ENCODE measurements at places on chromosomes 7 and 10.
A peak's percentile ranks its signal among the peaks of the same experiment; 100 is the strongest.

GRCh38 chr10:114307731-114308130, 68.7 kb downstream of the VWA2 start:
- no peak for DNase-seq

- DNase-seq: peak; percentile 90
Observed at GRCh38 chr7:47979145-47979831, at the start of gene HUS1. Gene HUS1 (minus strand): TSS chr7:47979615. CDS start chr7:47979519, 96 bp downstream.

DNA sequence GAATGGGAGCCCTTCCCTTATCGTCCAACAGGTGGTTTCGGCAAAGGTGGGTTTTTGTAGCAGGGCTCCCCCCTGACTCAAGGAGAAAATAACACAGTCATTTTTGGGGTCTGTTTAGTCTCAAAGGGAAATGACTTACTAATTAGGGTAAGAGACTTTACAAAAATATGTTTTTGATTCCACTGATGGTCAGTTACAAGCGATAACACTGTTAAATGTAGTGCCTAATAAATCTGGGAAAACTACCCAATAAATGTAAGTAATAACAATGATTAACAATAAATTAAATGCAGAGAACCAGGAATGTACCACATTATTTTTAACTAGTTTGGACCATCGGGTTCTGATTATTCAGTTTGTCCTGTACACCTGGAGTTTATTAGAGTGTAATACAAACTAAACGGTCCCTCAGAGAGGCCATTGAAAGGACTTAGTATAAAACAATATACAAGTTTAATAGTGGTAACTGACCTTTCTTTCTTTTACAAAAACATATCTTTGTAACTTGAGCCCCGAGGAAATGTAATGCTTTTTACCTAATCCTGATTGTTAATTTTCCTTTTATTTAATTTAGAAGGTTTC, 216.2 kb upstream of the HABP2 start:
- no peak for DNase-seq

DNA sequence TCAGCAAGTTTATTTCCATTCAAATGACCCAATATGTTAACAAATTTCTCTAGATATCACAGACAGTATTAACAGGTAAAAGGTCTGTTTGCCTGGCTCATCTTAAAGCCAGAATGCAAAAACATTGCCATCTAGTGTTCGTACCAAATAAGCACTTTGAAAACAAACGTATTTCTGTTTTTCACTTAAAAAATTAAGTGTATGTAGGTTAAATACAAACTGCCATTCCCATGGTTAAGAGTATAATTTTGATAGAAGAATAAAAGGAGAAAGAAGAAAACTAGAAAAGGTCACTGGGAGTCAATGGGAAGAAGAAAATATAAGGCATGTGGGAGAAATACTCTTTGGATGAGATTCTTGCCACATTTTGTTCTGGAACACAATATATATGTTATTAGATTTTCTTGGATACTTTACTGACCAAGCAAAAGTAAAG, 51.0 kb downstream of the ORC5 start:
- no peak for DNase-seq

DNA sequence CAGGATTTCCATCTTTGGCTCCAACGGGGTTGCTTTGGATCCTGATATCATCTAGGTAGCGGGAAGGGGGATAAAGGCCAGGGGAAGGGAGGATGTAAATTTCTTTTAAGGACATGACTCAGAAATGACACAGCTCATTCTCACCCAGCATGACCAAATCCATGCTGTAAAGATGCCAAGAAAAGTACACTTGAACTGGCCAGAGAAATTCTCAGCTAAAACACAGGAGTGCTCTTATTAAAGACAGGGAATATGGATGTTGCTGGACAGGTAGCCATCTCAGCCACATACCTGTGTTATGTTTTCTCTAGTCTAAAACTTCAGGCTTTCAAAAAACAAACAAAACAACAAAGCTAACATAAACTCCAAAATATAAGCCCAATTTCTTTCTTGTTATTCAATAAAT, 68.3 kb downstream of the NAMPT start:
- DNase-seq: no peak

- peak; percentile 64 for DNase-seq
Observed at GRCh38 chr10:102642736-102643335, 1.4 kb upstream of the TRIM8 start.

DNA sequence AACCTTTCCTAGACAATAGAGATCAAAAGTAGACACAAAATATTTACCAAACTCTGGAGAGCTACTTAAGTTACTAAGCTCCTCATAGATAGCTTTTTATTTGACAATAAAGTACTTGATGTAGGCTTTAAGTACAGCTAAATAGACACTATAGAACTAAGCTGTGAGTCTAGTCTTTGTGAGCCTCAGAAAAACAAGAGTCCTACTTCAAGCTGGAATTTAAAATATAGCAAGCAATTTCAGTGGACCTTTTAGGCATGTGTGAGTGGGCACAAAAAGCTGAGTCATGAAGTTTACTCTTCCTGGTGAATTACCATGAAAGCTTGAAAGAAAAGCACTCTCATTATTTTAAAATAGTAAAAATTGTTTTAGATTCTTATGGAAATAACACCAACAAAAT, 76.1 kb downstream of the ADD3 start:
- DNase-seq: no peak

- DNase-seq: no peak
Observed at GRCh38 chr7:77991656-77992055, 193.1 kb downstream of the PHTF2 start.

GRCh38 chr7:143256932-143257331, 6.3 kb upstream of the GSTK1 start:
- no peak for DNase-seq

DNA sequence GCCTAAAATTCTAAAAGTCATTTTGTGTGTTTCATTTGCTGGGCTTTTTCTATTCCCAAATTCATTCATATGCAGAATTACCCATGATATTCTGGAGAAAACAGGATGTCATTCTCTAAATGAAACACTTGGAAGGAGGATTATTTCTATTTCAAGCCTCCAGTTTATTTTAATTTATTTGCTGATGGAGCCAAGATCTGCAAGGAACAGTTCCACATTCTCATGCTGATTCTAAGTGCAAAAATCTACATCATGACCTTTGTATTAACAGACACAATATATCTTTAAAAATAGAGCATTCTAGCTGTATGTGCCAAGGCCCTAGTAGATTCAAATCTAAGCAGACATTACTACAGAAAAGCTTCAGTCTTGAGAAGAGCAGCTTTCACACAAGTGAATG, 51.3 kb upstream of the KCND2 start:
- no peak for DNase-seq

- no peak for DNase-seq
Observed at GRCh38 chr7:149804106-149804505, 30.7 kb upstream of the ZNF467 start.

DNA sequence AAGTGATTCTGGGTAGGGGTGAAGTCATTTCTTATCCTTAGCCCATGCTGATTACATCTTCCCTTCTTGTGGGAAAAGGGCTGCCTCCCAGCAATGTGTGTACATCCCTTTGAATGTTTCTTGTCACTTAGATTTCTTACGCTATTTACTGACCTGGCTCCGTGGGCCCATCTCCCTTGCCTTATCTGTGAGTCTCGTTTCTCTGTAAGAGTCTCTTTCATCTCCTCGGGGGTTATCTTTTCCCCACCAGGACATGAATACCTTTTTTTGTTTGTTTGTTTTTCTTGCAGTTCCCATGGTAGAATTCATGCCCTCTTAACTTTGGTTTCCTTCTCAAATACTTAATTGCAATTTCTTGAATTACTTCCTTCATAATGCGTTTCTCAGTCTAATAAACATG, 107.7 kb downstream of the BAMBI start:
- no peak for DNase-seq

GRCh38 chr7:108329514-108329913, 126.7 kb downstream of the NRCAM start:
- DNase-seq: no peak

DNA sequence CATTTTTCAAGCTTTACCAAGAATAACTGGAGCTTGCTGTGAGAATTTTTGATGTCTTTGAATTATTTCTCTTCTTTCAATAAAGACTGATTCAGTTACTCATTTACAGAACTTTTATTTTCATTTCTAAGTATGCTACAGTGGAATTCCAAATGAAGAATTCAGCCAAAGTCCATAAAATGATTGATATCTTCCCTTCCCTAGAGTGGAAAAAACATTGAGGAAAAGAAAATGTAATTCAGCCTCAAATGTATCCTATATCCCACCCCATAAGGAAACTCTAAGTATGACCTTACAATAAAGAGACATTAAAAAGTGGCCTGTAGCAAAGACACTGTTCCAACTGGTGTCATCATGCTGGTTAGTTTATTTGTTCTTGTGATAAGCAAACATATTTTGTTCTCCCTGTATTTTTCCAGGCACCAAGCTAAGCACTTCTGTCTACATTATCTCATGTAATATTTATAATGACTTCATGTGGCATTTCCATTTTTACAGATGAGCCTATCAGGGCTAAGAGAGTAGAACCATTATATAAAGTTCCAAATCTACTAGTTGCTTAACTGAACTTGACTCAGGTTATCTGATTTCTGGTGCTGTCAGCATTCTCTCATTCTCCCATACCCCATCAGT, 450.4 kb downstream of the NEBL start:
- DNase-seq: no peak

DNA sequence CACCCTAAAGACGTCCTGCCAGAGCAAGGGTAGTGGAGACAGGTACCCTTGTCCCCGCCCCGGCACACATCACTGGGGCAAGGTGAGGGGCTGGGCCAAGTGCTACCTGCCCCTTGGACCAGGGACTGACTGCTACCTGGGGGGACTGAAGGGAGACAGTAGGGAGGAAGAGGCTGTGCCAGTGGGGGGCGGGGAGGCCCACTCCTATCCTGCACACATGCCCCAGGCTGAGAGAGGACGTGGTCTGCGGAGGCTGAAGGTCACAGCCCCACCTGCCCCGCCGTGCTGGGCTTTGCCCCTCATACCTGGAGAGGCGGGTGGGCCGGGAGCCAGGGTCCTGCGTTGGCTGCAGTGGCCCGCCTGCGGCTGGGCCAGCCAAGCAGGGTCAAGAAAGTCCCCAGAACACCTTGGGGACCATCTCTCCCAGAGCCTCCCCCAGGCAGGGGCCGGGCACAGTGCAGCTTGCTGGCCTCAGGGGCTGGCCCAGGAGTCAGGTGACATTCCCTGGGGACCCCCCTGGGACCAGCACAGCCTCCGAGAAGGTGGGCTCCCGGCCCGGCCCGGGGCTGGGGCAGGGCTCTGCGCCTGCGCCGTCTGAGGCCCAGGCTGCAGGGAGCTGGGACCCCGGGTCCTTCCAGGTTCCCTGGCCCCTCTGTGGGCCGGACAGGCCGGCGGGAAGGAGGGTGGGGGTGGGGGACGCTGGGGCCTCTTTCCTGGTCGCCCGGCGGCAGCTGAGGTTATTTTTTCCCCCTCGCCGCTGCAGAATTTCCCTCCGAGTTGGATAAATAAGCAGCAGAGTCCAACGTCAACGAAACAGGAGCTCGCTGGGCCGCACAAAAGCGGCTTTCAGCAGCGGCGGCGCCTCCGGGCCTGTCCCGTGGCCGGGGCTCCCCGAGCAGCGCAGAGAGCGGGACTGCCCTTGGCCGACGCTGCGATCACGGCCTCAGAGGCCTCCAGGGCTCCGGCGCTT, 9.8 kb upstream of the FZD9 start:
- DNase-seq: no peak

GRCh38 chr10:114635101-114635500, 23.0 kb downstream of the ABLIM1 start:
- no peak for DNase-seq

DNA sequence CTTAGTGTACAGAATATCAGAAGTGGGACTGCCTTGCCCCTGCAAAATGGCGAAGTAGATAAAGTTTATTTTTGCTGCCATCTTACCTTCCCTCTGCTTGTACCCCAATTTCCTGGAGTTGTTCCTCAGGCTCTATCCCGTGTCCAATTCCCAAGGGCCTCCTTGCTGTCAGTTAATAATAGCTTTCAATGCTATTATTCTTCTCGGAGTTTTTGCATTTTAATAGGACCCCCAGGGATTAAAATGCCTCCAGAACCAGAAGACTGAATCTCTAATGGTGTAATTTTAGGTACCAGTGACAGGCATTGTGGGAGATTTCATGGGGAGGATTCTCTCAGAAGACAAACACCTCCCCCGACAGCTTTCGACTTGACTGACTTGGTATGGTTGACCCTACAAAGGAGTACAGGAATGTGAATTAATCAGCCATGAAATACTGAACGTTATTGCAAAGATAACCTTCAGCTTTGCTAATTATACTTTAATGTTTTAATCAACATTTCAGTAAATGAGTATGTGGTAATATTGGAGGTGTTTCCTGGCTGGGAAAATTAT, 75.2 kb downstream of the ZNF22 start:
- no peak for DNase-seq

- DNase-seq: no peak
Observed at GRCh38 chr10:115654961-115655360, 561.8 kb downstream of the ATRNL1 start.

GRCh38 chr7:47453093-47454061, 128.5 kb downstream of the TNS3 start:
- no peak for DNase-seq

DNA sequence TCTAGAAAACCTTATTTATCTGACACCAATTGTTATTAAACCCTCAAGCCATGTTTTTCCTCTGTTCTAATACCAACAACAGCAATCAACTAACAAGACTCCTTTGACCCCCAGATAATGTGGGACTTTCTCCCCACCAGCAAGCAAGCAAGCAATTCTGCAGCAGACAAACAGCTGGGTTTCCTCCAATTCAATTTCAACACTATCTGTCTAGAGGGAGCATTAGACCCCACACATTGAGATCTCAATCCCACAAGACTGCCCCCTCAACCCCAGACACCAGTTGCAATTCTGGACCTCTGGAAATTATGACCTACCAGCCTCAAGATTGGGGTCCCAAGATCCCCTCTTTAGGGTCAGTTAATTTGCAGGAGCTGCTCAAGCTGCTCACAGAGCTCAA, 89.4 kb upstream of the TMEM26 start:
- no peak for DNase-seq

- no peak for DNase-seq
Observed at GRCh38 chr10:69358148-69358795, 58.4 kb downstream of the TACR2 start.

DNA sequence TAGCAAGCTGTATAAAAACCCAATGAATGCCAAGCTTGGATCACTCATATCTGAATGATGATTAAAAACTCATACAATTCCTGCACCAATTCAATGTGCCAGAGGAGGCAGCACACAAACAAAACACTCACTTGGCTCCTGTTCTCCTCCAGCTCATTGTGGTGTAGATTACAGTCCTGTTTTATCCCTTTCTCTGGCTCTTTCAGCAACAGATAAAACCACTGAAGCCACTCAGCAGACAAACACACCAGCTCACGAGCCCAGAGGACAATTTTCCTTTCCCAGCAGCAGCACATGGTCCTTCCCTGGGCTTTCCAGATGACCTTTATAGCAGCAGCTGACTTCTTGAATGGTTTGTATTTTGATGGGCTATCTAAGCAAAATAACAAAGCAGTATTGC, 107.3 kb upstream of the STARD3NL start:
- no peak for DNase-seq

- DNase-seq: no peak
Observed at GRCh38 chr7:44101966-44102845, 1.9 kb upstream of the AEBP1 start.

- DNase-seq: peak; percentile 77
Observed at GRCh38 chr10:102422545-102423129, 2.0 kb downstream of the FBXL15 start.

- DNase-seq: no peak
Observed at GRCh38 chr7:44162179-44162578, 21.0 kb upstream of the MYL7 start.
